T-helper 2 cell (primary cell): ENCODE measurements at places on chromosomes 7 and 10.

DNA sequence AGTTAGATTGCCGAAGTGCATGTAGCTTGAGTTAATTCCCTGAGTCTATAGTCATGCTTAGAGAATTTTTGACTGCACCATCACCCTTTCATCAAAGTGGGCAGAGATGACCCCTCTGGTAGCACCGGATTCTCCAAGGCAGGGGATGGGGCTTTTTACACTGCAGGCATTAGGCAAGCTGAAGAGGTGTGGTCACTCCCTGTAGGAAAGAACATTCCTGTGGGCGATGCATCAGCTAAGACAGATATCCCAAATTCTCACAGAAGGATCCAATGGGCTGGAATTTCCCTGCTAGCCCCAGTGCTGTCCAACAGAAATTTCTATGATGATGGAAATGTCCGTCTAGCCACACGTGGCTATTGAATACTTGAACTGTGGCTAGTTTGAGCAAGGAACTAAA, 118.2 kb downstream of the ADAM12 start:
- DNase-seq = no peak

DNA sequence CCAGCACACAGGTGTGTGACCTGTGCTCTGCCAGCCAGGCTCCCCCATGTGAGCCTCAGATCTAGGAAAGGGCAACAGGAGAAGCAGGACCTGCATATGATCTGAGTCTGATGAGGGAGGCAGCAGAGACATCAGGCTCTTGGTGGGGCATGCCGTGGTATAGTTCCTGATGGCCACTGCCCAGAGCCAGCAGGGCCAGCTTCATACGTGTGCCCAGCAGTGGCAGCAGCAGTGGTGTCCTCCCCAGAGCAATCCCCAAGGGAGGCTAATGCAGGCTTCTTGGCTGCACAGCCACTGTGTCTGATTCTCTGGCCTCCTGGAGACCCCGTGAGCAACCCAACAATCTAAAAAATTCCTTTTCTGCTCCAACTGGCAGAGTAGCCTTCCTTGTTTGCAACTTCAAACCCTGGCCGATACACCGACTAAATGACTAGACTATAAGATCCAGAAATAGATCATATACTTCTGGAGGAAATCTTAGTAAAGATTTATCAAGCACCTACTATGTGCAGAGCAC, 230.6 kb upstream of the ZMIZ1 start:
- no peak for DNase-seq

GRCh38 chr10:63013755-63014154, 119.4 kb upstream of the NRBF2 start:
- no peak for DNase-seq

- no peak for DNase-seq
These were observed 55.2 kb upstream of the CHST3 start for GRCh38 chr10:71908998-71909397.
